ENCODE measurements at places on chromosomes 12 and 14. TPM values are rescaled to one million over a fixed set of nuclear protein-coding genes. Genes with fewer than 3 reads are reported as not detected.

DNA sequence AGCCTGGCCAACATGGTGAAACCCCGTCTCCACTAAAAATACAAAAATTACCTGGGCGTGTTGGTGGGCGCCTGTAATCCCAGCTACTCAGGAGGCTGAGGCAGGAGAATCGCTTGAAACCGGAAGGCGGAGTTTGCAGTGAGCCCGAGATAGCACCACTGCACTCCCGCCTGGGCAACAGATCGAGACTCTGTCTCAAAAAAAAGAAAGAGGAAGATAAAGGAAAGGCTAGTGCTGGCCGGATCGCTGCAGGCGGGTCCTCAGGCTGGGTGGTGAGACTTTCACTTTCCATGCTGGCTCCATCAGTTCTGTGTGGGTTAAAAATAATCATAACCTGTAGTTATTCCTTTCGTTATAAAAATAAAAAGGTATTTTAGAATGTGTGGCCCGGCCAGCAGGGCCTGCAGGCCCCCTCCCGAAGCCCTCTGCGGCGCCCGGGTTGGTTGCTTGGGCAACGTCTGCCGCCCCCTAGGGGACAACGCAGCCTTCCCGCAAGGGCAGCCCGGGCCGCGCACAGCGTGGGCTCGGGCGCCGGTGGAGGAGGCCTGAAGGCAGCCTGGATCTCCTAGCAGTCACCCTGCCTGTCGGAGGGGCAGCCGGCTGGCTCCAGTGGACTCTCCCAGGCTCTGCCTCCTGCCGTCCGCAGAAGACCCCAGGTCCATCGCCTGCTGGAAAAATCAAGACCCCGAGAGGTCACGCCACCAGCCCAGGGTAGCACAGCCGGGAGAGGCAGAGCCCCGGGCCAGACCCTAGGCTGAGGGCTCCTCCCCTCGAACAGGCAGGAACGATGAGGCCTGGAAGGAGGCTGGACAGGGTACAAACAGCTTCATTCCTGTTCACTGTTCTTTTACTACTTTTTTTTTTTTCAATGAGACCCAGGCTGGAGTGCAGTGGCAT, 5.0 kb upstream of the SLC25A47 start:
- DNase-seq, result no peak

- DNase-seq, result no peak
Observed at GRCh38 chr14:100860556-100861187, 34.8 kb downstream of the MEG3 start.

GRCh38 chr12:64618953-64619590, 8.8 kb downstream of the RASSF3 start:
- no peak for DNase-seq

DNA sequence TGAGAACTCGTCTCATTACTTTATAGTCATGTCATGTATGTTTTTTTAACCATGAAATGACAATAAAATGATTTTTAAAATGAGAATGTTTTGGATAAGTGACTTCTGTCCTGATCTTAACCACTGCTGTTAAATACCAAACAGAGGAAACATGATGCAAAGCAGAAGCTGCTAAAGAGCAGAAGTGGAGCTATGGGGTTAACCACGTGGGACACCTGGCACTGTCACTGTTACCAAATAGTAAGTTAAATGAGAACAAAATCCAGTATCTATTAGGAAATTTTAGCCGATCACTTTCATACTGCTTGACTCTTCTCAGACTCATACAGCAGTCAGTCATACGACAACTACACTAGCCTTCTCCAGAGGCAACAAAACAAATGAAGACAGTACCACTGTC, 82.4 kb downstream of the SCAF11 start:
- no peak for DNase-seq

DNA sequence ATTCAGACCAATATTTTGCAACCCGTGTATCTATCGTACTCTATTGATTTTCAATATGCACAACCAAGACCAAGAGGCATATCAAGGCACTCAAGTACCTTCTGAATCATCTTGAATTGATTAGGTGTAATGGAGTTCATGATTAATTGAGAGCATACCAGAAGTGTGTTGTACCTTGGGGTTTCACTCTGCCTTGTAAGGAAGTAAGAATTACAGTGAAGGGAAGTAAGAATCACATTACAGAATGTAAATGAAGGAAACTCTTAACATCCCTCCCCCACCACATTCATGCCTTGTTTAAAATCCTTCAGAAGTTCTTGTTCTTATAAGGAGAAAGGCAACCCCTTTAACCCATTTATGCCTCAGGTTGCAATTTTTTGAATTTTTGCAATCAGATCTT, 5.4 kb upstream of the MGAT4C start:
- no peak for DNase-seq

- no peak for DNase-seq
Observed at GRCh38 chr12:72546106-72546505, 273.9 kb downstream of the TRHDE start.

DNA sequence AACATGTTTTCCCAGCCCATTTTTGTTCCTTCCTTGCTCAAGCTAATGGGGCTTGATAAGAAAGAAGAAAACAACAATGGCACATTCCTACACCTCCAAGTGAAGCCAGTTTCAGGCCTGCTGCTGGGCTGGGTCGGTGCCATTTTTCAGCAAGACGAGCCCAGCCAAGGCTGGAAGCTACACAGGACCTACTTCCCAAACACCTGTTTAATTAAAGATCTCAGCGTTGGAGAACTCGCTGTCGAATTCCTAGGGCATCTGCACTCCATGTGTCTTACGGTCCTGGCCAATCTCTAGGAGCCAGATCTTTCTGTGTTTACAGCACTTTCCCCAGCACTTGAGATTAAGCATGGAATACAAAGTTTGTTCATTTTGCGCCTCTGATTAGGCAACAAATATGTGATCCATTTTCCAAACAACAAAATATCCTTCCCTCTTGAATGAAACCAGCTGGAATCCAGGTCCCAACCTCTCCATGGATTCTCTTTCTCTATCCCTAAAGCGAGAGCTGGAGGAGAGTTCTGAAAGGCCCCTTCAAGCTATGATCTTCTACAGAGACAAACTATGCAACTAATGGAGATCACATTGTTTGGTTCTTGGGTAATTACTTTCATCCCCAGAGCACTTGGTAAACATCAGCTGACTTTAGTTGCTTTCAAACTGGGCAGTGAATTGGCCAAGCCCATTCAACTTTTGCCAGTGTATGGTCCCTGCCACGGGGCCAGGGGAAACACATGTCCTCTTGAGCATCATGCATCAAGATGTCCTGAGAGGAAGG, 34.3 kb upstream of the TC2N start:
- DNase-seq, result no peak

DNA sequence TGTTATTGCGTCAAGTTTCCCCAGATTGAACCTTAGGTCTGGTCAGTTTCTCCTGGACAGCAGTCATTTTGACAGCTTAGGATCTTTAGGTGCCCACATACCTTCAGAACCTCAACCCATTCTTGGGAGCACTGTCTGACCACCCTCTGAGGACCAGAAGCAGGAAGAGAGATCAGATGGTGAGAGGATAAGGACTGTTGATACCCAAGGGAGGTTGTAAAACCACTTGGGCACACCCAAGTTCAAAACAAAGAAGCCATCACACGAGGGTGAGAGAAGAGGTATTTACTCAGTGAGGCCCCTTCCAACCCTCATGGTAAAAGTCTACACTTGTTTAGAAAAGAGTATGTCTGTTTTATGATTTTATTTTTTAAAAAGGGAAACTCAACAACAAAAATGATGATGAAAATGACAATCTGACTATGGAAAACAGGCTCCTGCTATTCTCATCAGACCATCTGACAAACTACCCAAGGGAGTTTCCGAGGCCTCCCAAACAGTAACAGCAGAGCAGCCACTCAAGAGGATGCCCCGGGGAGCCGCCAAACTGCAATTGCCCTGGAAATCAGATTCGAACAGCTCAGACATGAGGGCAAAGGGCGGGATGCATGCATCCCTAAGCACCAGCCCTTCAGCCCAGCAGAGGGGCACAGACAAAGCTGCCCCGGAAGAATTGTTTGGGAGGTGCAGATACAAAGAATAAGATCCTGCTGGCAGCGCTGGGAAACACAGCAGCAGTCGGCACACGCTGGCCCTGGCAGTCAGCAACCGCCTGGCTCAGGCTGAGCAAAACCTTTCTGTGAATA, 162.6 kb upstream of the PLEKHG7 start:
- no peak for DNase-seq

DNA sequence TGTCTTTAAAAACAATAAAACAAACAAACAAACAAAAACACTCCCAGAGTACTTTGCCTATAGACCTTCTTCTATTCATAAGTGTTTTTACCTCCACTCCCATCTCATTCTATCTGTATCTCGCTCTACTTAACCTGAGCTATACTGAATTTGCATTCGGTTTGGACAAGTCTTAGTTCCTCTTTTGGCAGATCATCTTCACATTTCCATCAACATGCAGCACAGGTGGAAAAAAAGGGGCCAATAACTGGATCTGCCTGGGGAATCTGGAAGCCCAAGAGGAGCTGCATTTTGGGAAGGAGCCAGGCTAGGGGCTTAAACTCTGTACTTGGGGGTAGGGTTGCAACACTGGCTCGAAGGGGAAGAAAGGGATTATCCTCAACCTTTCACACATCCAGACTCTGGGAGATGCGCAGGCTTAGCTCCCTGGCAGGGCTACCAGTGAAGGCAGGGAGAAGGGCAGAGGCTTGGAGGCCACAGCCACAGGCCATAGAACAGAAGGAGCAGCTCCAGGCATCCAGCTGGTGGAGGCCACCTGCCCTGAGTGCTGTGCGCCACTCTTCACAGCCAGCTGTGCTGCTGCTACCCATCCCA, 4.1 kb downstream of the NINJ2 start:
- DNase-seq, result no peak

GRCh38 chr12:50517421-50518048, 12.8 kb downstream of the DIP2B start:
- no peak for DNase-seq

- DNase-seq, result no peak
Observed at GRCh38 chr14:57388067-57388466, 2.3 kb upstream of the NAA30 start.

DNA sequence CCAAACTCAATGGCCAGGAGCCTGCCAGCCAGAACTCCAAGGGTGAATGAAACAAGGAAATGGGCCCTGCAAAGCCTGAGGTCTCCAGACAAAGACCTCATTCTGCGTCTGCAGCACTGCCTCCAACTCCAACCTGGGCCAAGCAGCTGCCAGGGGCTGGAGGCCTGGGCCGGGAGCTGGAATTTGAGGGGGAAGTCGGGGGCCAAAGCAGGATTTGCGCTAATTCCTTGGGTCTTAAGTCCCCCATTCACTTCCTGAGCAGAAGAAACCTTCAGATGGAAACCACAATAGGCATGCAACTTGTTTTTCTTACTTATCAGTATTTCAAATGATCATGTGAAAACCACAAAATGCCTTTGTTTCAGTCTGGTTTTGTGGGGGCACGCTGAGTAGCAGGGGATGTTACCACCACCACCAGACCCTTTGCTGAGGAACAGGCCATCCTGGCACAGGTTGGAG, 23.0 kb upstream of the TC2N start:
- DNase-seq, result no peak

- DNase-seq, result no peak
Observed at GRCh38 chr14:54947230-54947629, 44.6 kb upstream of the GCH1 start.

The CLEC6A gene
- total RNA-seq, result not detected

The CCDC175 gene
- total RNA-seq, result 0.12 TPM

Measured in NCI-H460 (cell line).